Progenitor cell of endocrine pancreas (in vitro differentiated cells): ENCODE measurements at places on chromosomes 3 and 15. TPM values are rescaled to one million over a fixed set of nuclear protein-coding genes. Genes with fewer than 3 reads are reported as not detected.

Gene GPR149
- not detected in 2 replicates for total RNA-seq

Gene RASGRP1
- total RNA-seq, result 1.5 and 1.7 TPM in 2 replicates

Gene CPEB1
- total RNA-seq, result 0.60 and 0.80 TPM in 2 replicates

Gene COL7A1
- 31.5 and 38.4 TPM in 2 replicates for total RNA-seq

Gene LTK
- total RNA-seq, result 0.55 and 1.2 TPM in 2 replicates

Gene CCDC9B
- total RNA-seq, result 0.07 and 0.11 TPM in 2 replicates

Gene EIF4E3
- 11.9 and 12.1 TPM in 2 replicates for total RNA-seq

Gene SEMA3G
- total RNA-seq, result 0.79 and 1.1 TPM in 2 replicates

Gene SEMA5B
- 4.2 and 5.9 TPM in 2 replicates for total RNA-seq

Gene SYNPR
- total RNA-seq, result 13.2 and 13.3 TPM in 2 replicates
